ENCODE measurements at places on chromosomes 13 and 19.

GRCh38 chr19:20414120-20414519, 151.5 kb downstream of the ZNF737 start:
- no peak for DNase-seq

DNA sequence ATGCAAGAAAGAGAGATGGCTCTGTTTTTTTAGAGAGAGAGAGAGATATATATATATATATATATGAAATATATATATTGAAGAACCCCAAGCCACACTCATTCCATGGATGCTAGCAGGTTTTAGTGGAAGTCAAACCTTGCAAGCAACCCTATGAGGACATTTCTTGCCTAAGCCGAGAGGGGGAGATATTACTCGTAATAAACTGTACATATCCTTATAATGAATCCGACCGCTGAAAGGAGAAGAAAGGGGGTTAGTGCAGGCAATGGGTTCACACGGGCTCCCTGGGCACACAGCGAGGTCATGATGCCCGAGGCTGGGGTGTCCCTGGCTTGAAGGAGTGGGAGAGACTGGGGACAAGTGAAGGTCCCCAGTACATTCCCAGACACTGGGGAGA, 78.3 kb downstream of the IER2 start:
- DNase-seq: no peak

DNA sequence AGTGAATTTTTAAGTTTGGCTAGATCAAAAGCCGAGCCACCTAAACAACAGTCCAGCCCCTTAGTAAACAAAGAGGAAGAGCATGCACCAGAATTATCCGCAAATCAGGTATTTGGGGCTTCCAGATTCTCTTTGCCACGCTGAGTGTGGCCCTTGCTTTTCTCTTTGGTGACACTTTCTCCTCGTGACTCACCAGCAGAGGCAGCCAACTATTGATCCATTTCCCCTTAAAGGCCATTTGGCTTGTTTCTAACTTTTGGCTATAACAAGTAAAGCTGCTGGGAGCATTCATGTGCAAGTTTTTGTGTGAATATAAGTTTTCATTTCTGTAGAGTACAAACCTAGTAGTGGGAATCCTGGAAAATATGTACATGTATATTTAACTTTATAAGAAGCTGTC, 17.6 kb upstream of the WDR88 start:
- DNase-seq: no peak

DNA sequence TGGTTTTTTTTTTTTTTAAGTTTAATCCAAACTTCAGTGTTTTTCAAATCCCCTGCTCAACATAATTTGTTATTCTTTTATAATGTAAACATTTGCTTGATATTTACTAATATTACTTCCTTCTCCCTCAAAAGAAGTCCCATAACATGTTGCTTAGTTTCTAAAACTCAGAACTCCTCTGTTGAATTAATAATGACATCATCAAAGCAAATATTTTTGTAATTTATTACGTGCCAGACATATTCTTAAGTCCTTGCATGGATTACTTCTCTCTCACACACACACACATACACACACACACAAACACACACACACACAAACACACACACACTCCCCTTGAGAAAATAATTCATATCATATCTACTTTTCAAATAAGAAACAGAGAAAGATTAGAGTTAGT, 1432.3 kb upstream of the SPRY2 start:
- DNase-seq: no peak

Data from activated CD8-positive, alpha-beta memory T cell treated with anti-CD3 and anti-CD28 coated beads for 1 hour (primary cell).